ENCODE measurements at places on chromosomes 5 and 9.

- DNase-seq = peak; percentile 78
Observed at GRCh38 chr9:95049761-95050160, 267.7 kb downstream of the FANCC start.

- DNase-seq = no peak
Observed at GRCh38 chr9:115671236-115671962, 482.2 kb upstream of the PAPPA start.

DNA sequence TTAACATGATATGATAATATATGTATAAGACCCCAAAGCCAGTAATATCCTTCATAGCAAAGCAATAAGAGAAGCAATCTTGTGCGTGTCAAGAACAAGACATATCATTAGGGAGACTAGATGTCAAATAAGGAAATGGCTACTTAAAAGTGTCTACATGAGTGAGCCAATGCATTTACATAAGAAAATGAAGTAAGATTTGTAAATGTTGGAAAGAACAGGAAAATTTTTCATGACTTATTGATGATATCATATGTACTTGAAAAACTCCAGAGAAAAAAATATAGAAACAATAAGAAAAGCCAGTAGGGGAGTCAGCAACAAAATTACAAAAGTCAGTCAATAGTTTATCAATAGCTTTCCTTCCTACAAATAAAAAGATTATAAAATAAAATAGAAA, 13.8 kb upstream of the MCTP1 start:
- DNase-seq = no peak

GRCh38 chr5:163339148-163339547, 98.2 kb upstream of the CCNG1 start:
- no peak for DNase-seq

GRCh38 chr5:81161012-81161601, 72.0 kb upstream of the CKMT2 start:
- no peak for DNase-seq

- peak; percentile 69 for DNase-seq
Observed at GRCh38 chr9:134533850-134534588, 107.6 kb upstream of the COL5A1 start.

GRCh38 chr5:172586125-172587060, 54.7 kb upstream of the NEURL1B start:
- peak; percentile 57 for DNase-seq

GRCh38 chr9:122374885-122375420, 4.1 kb downstream of the PTGS1 start:
- DNase-seq = peak; percentile 79

DNA sequence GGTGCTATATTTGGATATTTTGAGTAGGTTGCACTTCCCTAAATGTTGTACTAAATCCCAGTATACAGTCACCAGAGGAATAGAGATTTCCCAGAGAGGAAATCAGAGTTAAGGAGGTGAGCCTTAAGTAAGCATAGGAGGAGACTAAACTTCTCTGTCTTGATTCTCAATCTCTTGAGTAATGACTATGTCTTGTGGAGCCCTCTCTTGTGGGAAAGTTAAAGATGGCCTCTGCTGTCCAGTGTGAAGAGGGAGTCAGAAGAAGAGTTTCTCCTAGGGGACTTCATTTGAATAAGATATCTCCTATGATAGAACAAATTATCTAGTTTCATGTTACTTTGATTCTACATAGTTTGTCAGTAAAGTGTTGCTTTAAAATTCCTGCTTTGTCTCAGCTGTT, 502.5 kb downstream of the PDE4D start:
- DNase-seq = no peak

- DNase-seq = peak; percentile 43
Observed at GRCh38 chr5:163565931-163566608, 60.7 kb downstream of the MAT2B start.

DNA sequence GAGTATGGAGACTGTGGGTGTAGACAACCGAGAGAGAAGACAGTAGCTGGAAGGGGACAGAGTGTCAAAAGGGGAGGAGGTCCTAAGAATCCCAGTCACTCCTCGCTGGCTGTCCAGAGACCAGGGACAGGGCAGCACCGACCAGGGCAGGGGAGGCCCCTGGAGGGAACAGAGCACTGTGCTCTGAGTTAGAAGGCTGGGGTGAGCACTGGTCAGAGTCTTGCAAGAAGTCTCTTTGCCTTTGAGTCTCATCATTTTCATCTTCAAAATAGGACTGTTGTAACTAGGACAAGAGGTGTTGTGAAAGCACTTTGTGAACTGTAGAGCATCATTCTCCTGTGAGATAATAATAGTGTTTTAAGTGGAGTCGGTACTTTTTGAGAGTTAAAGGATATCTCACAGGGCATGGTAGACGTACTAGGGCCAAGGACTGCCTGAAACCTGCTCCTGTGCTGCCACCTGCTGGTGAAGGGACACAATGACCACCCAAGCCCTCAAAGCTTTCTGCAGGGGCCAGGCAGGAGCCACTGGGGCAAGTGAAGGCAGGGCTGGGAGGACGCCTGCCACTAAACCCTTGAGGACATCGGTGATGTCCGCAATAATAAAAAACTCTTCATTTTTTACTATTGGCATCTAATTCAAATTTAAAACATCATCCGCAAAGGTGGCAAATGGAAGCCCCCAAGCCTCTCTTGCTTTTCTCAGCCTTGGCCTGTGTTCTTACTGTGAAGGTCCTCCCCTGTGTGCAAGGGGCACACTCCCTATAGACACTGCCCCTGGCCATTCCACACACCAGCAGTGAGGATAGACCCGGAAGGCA, 28.2 kb downstream of the SLC6A7 start:
- DNase-seq = peak; percentile 93

GRCh38 chr5:151158287-151158661, 695 bp upstream of the ANXA6 start:
- DNase-seq = peak; percentile 30

GRCh38 chr5:179747811-179748210, 15.2 kb downstream of the MAML1 start:
- DNase-seq = no peak

Data from tongue (tissue), 3 donors.